Iris pigment epithelial cell (primary cell): ENCODE measurements at places on chromosomes 3 and 15.

GRCh38 chr3:99534951-99535704 lies 103.3 kb upstream of the COL8A1 start:
- peak; percentile 95 for DNase-seq

DNA sequence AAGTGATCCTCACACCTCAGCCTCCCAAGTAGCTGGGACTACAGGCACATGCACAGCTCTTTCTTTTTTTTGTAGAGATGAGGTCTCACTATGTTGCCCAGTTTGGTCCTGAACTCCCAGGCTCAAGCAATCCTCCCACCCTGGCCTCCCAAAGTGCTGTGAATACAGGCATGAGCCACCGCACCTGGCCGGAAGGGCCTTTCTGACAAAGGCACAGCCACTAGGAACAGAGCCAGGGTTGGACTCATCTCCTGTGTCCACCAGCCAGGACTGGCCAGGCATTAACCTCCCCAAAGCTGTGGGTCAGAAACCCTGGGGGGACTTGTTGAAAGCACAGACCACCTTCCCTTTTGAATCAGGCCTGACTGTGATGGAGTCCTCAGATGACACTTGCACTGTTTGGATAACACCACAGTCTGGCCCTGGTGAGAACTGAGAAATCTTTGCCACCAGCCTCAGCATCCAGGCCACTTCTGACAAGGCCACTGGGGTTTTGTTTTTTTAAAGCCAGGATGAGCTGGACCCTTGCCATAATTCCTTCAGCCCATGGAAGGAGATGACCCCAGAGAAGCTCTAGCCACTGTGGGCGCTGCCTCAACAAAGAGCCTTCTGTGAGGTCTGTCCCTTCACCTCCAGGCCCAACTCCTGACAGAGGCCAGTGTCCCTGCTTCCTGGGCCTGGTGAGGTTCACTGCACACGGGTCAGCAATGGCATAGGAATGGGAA lies 4.8 kb downstream of the TKT start:
- DNase-seq: no peak

GRCh38 chr15:55897560-55898336 lies 95.7 kb downstream of the NEDD4 start:
- DNase-seq: peak; percentile 67

DNA sequence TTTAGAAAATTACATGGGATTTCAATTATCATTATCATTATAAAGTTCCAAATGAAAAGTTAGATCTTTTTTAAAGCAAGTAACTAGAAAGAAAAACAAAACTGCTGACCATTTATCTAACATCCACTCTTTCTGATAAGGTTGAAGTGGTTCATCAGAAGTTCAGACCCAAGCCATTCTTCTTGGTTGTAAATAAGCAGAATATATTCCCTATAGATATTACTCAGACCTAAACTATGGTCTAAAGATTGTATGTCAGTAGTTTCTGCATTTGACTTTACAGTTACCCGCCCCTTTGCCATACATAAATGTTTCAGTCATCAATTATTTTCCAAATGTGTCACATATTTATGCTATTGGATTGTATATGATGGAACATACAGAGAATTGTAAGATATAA lies 136.7 kb downstream of the PLOD2 start:
- DNase-seq: peak; percentile 29

- no peak for DNase-seq
Measured at GRCh38 chr3:108620250-108620649, 30.7 kb downstream of the DZIP3 start.

- no peak for DNase-seq
Measured at GRCh38 chr3:49715611-49716121, 3.8 kb downstream of the AMIGO3 start.

DNA sequence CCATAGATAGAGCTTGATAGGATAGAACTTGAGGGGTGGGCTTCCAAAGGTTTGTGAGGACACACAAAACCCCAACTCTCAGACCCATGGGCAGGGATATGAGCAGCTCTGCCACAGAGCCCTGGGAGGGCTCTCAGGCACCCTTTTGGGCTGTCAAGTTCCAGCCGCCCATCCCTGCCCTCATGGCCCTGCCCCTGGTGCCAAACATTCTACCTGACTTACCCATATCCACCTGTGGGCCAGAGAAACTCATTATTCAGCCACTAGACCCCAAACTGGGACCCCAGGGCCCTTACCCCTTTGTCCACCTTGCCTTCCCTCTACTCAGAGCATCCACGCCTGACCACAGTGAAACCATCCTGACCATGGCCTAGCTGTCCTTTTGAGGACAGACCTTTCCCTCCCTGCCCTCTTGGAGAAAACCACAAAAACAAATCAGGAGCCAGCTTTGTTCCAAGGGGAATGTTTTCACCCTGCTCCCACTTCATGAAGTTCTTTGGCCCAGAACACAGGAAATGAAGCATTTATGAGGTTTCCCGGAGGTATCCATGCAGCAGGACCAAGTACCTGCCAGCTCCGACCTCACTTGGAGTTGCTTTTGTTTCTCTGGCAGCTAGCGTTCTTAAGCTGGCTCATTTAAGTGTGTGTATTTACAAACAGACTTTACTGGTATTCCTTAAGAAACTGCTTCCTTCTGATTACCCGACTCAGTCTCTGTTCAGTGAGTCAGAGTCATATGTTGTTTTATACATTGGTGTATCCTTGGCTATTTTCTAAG lies 34.2 kb upstream of the GALNT15 start:
- peak; percentile 85 for DNase-seq

GRCh38 chr3:197408177-197408957 lies 110.0 kb upstream of the DLG1 start:
- DNase-seq: peak; percentile 86

GRCh38 chr3:18425641-18426257 lies 610 bp upstream of the SATB1 start:
- DNase-seq: no peak

DNA sequence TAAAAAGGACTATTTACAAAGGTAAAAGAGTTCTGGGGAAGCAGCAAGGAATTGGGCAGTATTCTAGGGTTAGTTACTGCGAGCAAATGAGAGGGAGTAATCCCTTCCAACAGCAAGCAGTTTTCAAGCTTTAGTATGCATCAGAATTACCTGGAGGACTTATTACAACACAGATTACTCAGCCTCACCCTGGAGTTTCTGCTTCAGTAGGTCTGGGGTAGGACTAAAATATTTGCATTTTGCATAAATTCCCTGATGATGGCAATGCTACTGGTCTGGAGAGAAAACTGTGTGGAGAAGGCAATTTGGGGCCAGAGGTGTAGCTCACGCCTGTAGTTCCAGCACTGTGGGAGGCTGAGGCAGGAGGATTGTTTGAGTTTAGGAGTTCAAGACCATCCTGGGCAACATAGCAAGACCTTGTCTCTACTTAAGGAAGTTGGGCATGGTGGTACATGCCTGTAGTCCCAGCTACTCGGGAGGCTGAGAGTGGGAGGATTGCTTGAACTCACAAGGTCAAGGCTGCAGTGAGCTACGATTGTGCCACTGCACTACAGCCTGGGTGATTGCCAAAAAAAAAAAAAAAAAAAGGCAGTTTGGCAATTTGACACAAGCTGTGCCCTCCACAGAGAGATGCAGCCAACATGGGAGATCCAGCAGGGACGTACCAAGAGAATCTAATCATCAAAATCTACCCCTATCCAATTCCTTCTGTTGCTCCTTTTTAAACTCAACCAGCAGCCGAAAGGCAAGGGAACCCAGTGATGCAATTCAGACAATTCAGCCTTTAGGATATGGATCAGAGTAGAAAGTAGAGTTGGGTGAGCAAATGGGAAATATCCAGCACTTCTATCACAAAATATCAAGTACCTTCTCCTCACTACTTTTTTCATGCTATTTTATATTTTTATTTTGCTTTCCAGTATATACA lies 27.1 kb upstream of the AP4E1 start:
- DNase-seq: peak; percentile 25

DNA sequence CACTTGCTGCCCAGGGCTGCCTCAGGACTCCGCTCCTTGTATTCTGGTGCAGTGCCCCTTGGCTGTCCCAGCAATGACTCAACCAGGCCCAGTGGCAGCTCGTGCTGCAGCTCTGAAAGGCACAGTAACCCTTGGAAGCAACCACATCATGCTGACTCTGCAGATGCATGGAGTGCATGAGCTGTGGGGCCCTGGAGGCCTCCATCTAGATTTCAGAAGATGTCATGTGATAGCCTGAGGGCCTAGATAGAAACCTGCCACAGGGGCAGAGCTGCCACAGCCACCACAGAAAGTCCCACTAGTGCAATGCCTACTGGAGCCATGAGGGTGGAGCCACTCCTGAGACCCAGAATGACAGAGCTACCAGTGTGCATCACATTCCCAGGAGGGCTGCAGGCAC lies 117.1 kb upstream of the SMAD3 start:
- no peak for DNase-seq

DNA sequence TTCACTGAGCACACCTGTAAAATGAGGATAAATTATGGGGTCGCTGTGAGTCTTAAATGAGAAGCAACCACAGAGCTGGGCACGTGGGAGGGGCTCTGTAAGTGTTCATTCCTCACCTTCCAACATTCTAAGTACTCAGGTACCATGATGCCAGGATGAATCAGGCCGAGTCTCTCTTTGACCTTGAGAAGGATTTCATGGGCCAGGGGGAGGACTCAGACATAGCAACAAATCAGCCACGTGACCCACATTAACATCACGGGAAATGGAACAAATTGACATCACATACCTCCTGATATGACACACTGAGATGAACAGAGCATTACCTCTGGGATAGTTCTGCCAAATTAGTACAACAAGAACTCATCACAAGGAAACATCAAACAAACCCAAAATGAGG lies 35.2 kb upstream of the USP3 start:
- DNase-seq: no peak

DNA sequence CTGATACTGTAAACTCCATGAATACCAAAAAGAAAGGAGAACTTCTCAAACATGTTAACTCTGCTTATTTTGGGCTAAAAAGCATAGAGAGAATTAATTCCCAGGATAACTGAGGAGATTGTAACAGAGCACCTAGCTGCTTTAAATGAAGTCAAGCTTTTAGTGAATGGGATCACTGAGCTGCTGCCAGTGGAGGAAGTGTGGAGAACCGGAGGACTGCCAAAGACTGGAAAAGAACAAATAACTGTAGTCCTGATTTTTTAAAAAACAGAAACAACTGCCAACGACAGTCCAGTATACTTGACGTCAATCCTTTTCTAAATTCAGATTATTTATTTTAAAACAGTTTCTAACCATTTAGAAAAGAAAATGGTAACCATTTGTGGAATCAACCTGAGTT lies 3.3 kb downstream of the C3orf70 start:
- no peak for DNase-seq

- DNase-seq: no peak
Measured at GRCh38 chr3:29890801-29891200, 609.9 kb downstream of the RBMS3 start.

- peak; percentile 46 for DNase-seq
Measured at GRCh38 chr3:146387566-146387965, 81.8 kb downstream of the PLSCR2 start.

- DNase-seq: peak; percentile 89
Measured at GRCh38 chr15:80599359-80599758, 95.8 kb upstream of the ABHD17C start.

DNA sequence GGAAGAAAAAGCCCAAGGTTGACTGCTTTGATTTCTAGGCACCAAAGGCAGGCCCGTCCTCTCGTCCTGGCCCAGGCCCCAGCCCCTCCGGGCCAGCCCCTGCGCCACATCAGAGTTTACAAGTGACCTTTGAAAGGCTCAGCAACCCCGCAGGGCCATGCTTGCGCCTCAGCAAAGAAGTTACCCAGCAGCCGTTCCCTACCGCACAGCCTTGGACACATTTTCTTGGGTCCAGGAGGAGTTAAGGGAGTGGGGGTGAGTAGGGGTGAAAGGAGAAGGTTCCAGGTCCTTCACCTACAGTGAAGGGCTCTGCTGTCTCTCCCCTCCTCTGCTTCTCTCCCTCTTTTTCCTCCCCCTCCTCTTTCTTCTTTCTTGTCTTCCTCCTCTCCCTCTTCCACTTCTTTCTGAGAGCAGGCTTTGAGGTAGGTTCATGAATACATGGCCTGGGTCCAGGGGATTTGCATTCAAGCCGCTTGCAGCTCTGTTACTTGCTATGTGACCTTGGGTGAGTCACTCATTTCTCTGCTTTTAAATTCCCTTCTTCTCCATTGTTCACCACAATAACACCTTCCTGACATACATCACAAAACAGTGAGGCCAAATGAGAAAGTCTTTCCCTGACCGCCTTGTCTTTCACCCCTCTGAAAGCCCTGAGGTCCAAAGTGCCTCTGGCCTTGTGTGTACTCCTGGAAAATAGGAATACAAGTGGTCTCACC lies 223.3 kb upstream of the TPRG1 start:
- peak; percentile 100 for DNase-seq

- no peak for DNase-seq
Measured at GRCh38 chr15:44535523-44536301, 1.2 kb upstream of the EIF3J start.

- peak; percentile 50 for DNase-seq
Measured at GRCh38 chr15:47194718-47195117, 522.6 kb upstream of the SEMA6D start.

DNA sequence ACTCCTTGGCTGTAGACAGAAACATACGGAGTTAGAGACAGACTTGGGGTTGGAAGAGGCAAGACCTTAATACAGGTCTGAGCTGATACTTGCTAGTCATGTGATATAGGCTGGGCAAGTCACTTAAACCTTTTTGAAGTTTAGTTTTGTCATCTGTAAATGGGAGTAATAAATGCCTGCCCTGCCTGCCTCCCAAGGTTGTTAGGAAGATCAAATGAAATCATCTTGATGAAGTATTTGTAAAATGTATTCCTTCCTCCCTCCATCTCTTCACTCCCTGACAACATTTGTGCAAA lies 2.9 kb downstream of the PXK start:
- no peak for DNase-seq

DNA sequence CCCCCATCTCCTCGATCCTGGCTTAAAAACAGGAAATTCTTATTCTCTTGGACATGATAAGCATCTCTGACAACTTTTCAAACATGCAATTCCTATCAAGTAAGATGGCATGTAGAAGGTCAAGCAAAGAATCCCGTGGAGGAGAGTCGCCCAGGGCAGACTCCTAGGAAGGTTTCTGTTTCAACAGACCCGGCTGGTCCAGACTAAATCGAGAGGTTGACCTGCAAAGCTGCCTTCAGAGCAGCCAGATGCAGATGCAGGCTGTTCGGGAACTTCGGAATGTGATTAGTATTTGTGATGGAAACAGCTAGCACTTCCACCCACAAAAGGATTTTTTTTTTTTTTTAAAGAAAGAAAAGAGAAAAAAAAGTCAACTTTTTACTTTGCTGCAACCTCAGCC lies 216.8 kb downstream of the NR1D2 start:
- DNase-seq: peak; percentile 55

DNA sequence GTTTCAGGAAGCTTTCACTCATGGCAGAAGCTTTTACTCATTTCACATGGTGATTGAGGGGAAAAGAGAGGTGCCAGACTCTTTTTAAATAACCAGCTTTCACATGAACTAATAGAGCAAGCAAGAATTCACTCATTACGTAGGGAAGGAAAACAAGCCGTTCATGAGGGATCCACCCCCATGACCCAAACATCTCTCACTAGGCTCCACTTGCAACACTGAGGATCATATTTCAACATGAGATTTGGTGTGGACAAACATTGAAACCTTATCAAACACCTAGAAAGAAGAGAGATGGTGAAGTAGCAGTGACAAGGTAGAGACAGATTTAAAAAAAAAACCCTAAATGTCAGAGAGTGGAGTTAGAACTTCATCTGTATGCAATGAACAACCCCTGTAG lies 408.6 kb upstream of the PDZRN3 start:
- DNase-seq: no peak

GRCh38 chr3:138497851-138498250 lies 63.4 kb downstream of the ESYT3 start:
- DNase-seq: no peak
